Forelimb muscle (tissue), 1 donor: ENCODE measurements at places on chromosomes 12 and 14.

GRCh38 chr14:103539056-103539825 lies 10.2 kb downstream of the TRMT61A start:
- DNase-seq, result no peak

GRCh38 chr12:75635606-75636444 lies 124.4 kb upstream of the KRR1 start:
- no peak for DNase-seq

DNA sequence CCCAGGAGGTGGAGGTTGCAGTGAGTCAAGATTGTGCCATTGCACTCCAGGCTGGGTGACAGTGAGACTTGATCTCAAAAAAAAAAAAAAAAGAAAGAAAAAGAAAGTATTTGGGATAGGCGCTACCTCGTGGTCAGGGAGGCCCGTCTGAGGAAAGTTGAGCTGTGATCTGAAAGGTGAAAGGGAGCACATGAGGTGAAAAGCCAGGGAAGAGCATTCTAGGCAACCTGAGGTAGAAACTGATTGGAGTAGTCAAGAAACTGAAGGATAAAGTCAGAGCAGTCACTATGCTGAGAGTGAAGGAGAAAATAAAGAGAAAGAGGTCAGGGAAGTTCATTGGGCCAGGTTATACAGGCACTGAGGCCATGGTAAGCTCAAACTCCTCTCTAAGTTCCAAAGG lies 7.7 kb downstream of the ANAPC5 start:
- no peak for DNase-seq

- DNase-seq, result no peak
Measured at GRCh38 chr14:68459480-68460136, 333.3 kb downstream of the ZFP36L1 start.

DNA sequence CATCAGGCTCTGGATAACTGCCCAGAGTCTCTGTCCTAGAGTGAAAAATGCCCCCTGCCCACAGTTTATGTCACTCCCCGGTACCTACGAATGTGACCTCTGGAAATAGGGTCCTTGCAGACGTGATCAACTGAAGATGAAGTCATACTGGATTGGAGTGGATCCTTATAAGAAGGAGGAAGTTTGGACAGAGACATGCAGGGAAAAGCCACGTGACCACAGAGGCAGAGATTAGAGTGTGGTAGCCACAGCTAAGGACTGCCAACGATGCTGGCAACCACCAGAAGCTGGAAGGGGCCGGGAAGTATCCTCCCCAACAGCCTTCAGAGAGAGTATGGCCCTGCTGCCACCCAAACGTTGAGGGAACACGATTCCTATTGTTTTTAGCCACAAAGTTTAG lies 101.2 kb upstream of the NCOR2 start:
- no peak for DNase-seq

- DNase-seq, result no peak
Measured at GRCh38 chr14:106067935-106068334, 541.6 kb downstream of the TMEM121 start.

DNA sequence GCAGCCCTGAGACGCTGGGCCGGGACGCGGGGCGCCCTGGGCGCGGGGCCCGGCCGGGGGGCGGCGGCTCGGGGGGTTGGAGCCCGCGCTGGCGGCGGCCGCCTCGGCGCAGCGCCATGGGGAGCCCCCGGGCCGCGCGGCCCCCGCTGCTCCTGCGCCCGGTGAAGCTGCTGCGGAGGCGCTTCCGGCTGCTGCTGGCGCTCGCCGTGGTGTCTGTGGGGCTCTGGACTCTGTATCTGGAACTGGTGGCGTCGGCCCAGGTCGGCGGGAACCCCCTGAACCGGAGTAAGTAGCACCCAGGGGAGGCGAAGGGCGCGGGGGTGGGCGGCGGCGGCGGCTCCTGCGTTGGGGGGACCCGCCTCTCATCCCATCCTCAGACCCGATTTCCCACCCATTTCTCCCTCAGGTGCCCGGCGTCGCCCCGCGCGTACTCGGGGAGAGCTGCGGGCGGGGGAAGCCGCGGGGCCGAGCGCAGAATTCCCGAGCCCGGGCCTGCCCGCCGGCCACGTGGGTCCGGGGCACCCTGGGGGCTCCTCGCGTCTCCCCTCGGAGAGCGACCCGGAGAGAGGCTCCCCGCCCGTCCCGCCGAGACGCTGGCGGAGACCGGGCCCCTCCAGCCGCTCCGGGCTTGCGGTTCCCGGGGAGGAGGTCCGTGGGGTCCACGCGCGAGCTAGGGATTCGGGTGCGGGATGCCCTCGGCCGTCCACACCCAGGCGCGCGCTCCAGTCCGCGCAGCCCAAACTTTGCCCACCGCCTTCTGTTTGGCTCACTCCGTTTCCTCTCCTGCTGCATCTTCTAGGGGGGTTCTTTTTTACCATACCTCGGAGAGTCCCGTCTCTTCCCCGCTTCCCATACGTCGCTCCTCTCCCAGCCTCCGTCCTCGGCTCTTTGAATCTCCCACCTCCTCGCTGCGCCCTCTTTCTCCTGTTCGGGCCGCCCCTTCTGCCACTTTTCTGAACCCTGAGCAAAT lies 807 bp downstream of the B4GALNT3 start:
- DNase-seq, result no peak

GRCh38 chr14:99768381-99768780 lies 24.8 kb upstream of the EML1 start:
- no peak for DNase-seq

DNA sequence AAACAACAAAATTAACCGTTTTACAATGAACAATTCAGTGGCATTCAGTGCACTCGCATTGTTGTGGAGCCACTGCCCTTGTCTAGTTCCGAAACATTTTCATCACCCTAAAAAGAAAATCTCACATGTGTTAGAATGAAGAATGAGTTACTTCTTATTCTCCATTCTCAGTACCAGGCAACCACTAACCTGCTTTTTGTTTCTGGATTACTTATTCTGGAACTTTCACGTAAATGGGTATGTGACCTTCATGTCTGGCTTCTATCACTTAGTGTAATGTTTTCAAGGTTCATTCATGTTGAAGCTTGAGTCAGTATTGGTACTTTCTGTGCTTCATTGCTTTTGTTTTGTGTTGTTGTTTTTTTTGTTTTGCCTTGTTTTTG lies 15.6 kb downstream of the RCOR1 start:
- no peak for DNase-seq

- no peak for DNase-seq
Measured at GRCh38 chr12:31288381-31288780, 37.6 kb downstream of the SINHCAF start.

DNA sequence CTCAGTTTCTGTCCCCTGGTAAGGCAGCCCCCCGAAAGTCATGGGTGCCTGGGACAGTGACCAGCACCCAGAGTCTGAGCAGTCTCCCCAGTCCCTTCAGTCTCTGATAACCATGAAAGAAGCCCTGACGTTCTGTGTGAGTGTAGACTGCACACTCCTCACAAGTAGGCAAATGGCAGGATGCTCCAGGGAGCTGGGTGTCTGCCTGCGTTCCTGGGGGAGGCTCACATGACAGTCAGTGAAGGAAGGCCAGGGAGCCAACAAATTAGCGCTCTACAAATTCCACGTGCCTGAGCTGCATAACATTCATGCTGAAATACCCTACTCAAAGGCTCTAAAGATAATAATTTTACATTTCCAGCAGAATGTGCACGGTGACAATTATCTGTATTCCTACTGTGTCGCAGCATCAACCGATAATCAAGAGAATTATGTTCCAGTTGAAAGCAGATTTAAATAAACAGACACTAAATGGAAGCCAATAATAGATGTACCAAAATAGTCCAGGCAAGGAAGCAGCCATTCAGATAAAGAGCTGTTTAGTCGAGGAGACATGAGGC lies 56.3 kb downstream of the ASCL1 start:
- DNase-seq, result no peak

DNA sequence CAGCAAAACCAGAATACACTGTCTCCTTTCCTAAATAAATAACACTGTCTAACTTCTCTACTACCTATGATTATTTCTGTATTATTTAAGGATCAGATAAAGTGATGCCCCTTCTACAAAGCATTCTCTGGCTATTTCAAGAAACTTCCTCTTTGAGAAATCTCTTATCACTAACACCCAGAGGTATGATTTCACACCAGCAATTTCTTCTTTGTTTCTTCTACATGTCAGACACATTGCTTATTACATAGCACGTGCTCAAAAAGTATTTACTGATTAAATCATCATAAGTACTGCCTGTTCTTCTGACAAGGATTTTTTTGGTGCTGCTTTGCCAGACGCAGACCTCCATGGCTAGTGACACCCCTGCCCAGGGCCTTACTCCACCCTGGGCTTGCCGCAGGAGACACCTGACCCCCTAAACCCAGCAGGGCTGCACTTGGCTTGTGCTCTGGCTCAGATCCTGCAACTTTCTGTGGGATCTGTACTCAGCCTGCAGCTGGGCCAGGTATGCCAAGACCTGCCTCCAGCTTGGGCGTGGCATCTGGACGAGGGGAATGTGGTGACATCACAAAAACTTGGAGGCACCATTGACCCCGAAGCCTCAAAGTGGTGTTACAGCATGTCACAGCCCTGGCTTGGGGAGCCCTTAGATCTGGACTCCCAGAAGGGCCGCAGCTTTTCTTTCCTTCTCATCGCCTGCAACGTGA lies 15.4 kb upstream of the HIGD1C start:
- no peak for DNase-seq

DNA sequence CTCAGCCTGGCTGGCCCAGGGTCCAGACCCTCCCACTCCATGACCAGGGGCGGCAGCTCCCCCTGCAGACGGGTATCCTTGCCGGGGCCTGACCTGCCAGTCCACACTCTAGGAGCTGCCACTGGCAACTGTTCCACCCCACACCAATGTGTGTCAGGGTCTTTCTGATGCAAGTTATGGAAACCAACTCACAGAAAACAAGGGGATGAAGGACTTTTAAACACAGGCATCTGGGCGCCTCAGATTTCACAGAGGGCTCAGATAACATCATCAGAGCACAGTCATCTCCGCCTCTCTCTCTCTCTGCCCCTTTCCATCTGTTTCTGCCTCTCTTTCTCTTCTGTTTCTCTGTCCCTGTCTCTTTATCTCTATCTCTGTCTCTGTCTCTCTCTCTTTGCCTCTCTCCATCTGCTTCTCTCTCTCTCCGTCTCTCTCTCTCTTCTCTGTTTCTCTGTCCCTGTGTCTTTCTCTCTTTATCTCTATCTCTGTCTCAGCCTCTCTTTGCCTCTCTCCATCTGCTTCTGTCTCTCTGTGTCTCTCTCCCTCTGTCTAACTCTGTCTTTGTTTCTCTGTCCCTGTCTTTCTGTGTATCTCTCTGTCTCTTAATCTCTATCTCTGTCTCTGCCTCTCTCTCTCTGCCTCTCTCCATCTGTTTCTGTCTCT lies 67.4 kb upstream of the FBRSL1 start:
- DNase-seq, result no peak

DNA sequence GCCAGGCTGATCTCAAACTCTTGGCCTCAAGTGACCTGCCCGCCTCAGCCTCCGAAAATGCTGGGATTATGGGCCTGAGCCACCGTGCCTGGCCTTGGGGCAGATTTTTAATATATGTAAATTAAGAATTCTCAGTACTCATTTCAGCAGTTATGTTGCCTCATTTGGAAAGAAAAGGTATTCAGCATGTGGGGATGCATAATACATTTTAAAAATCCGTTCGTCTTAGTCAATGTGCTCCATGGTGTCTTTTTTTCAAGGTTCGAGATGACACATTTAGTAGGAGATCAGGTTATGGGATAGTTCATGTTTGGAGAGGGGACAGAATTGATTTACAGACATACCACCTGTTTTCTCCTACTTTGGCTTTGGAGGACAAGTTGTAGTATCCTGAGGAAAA lies 10.2 kb downstream of the SYNE2 start:
- no peak for DNase-seq

- no peak for DNase-seq
Measured at GRCh38 chr12:103742349-103742932, 98.6 kb downstream of the NT5DC3 start.

GRCh38 chr12:5884866-5885265 lies 60.2 kb downstream of the ANO2 start:
- DNase-seq, result no peak

- no peak for DNase-seq
Measured at GRCh38 chr14:49961270-49962222, 68.7 kb downstream of the ARF6 start.

GRCh38 chr14:58599707-58600106 lies 38.1 kb upstream of the DACT1 start:
- DNase-seq, result no peak

GRCh38 chr14:93006567-93007051 lies 83.7 kb downstream of the CHGA start:
- DNase-seq, result no peak

DNA sequence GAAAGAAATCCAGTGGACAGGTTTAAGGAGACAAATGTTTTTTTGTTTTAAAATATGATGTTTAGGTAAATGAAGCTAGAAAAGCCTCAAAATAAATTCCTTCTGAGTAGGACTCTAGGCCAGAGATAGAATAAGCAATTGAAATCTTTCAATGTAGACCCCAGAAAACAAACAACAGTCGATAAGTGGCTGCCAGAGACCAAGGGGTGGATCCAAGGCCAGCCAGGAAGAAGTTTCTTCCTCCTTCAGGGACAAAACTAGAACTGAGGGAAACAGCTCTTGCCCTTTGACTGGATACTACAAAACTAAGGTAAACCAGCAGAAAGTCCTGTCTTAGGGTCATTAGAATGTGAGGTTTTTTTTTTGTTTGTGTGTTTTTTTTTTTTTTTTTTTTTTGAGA lies 481.6 kb downstream of the RAD51B start:
- DNase-seq, result no peak

DNA sequence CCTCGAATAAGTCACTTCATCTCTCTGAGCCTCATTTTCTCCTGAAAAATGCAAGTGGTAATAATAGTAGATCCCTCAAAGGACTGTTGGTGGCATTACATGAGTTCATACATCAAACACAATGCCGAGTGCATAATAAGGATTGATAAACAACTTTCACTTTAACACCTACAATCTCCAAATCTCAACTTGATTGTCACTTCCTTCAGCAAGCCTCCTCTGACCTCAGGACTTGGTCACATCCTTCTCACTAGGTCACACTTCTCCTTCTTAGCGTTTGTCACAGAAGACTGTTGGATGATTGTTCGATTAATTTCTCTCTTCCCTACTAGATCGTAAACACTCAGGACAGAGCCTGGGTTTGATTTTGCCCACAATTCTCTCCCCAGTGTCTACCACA lies 7.9 kb upstream of the PRKAB1 start:
- DNase-seq, result no peak

GRCh38 chr12:46489951-46490388 lies 117.4 kb upstream of the SLC38A2 start:
- DNase-seq, result no peak

GRCh38 chr12:114131824-114132223 lies 165.7 kb upstream of the RBM19 start:
- DNase-seq, result no peak

GRCh38 chr12:27355979-27356378 lies 23.3 kb downstream of the BMAL2 start:
- no peak for DNase-seq

- no peak for DNase-seq
Measured at GRCh38 chr12:11832093-11832492, 182.6 kb downstream of the ETV6 start.
